Caco-2 (cell line): ENCODE measurements at places on chromosomes 12 and 14. TPM values are rescaled to one million over a fixed set of nuclear protein-coding genes. Genes with fewer than 3 reads are reported as not detected.
A peak's percentile ranks its signal among the peaks of the same experiment; 100 is the strongest.

- DNase-seq: no peak
Measured at GRCh38 chr12:29566441-29566840, 69.0 kb upstream of the OVCH1 start.

GRCh38 chr12:52389313-52390207 is 4.1 kb upstream of the KRT84 start:
- no peak for DNase-seq

- DNase-seq: no peak
Measured at GRCh38 chr14:101442451-101442850, 118.8 kb upstream of the DIO3 start.

DNA sequence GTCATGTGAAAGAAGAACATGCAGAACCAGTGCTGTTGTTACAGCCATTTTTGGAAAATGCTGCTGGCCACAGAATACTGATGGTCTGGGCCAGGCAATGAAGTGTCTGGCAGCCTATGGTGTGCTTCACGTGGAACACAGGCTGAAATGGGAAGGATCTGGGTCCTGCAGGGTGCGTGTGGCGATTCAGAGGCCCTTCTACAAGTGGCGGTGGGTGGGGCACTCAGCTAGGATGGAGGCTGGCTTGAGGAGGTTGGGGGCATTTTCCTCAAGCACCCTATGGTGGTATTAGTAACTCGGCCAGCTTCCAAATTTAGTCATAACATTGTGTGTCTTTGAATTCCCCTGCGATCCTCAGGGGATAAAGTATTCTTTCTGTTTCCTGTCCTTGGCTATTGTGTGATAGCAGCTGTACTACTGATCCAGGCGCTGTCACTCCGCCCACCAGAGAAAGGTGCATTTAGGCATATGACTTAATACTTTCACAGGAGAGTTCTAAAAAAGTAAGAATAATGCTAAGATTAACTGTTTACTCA is 9.2 kb upstream of the RAD52 start:
- DNase-seq: no peak

GRCh38 chr12:114687802-114688201 is 3.8 kb upstream of the TBX3 start:
- no peak for DNase-seq

- DNase-seq: peak; percentile 76
Measured at GRCh38 chr12:5965950-5966383, 20.9 kb upstream of the ANO2 start.

- no peak for DNase-seq
Measured at GRCh38 chr14:60169722-60170121, 4.5 kb upstream of the DHRS7 start.

The GNS gene
- total RNA-seq: 62.9 and 75.1 TPM in 2 replicates

The SERPINA10 gene
- 5.6 and 7.3 TPM in 2 replicates for total RNA-seq

GRCh38 chr14:86944434-86944833 is 1048.5 kb downstream of the GALC start:
- no peak for DNase-seq

DNA sequence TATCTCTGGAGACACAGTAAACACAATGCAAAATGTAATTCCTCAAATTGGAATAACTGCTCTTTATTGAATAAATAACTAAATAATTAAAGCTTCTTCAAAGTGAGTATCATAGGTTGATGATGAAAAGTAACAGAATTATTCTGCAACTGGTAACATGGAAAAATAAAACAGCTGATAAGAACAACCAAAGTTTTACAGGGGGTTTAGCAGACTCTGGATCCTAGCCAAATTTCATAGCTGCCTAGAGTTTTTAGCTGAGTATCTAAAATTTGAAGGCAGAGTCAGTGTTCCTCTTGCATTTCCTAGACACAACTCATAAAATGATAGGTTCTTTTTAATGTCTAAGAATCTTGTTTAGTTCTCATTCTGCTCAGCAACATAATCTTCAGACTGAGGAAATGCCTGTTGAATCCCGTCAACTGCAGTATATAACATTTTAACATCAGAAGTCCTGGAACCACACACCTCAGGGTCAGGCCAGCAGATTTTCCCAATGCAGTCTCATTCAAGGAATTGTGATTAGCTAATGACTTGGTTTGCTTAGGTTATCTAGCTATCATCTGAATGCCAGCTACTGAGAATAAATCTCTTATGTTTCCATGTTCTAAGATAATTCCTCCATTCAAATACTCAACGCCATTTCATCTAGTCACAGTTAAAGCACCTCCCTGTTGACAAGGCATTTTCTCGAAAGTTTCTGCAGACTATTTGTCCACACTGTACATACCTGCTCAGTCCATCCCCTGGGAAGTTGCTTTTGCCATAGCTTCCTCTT is 411.6 kb downstream of the BCAT1 start:
- DNase-seq: no peak

DNA sequence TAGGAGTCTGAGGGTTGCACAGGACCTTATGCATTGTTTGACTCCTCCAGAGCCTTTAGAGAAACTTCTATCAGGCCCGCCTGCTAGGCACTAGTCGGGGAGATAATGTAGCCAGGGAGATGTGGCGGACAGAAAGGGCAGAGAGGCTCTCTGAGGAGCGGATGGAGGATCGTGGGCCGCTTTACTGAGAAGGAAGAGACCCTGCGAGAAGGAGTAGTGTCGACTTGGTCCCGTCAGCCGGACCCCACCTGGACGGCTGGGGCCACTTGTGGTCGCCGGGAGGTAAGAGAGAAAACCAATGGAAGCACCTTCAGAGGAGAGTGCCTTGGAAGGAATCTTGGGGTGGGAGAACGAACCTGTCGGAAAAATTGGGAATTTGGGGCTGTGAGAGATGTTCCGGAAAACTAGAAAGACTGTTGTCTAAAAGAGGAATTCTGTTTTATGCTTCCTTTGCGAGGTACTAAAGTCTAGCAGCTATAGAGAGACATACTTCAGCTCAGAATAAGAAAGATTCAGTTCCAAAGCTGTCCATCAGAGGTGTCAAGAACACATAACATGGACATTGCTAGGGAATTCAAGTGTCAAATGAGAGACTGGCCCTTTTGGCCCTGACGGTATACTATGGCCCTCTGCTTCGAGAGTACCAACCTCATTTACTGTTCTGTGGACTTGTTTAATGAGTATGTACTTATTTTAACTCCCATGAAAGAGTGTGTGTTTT is 660 bp upstream of the MCRS1 start:
- peak; percentile 29 for DNase-seq

GRCh38 chr14:95681153-95681552 is 5.1 kb upstream of the TCL1B start:
- no peak for DNase-seq

The RFLNA gene
- 15.4 and 21.1 TPM in 2 replicates for total RNA-seq

DNA sequence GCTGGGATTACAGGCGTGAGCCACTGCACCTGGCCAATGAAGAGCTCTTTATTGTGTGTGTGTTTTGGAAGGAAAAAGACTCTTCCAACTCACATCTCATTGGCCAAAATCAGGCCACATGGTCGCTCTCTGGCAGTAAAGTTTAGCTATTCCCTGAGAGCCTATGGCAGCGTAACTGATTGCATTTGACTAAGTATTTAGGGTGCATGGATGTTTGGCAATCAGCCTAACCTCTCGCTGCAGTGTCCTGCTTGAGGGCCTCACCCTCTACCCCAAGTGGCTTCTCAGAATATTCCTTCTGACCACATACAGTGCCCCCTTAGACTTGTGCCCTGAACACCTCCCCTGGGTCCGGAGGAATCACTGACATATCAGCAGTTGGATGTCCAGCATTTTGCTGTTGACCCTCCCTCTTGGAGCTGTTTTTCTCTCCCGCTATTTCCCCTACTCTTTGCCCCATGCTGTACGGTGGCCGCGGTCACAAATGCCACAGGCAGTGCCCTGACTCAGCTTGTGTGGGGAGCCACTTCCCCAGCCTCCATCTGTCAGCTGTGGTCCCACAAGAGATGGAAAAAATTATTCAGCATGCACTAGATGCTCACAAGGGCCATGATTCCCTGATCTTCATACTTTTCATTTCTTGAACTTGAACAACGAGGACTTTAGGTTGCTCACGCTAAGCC is 9.5 kb downstream of the PHETA1 start:
- no peak for DNase-seq

DNA sequence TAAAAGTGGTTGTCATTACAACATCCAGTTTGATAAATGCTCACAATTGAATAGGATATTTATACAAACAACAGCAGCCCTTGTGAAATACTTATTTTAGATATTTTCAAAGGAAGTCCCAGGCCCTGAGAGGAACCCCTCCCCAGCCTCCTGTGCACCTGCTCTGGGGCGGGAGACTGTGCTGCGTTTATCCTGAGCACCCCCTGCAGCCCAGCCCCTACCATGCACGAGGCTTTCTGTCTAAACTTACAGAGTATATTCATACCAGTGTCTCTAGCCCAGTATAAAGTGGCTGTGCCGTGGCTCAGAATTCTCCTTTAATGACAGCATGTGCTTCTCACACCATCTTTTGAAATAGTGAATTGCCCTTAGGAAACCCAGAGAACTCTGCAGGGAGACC is 1084.3 kb downstream of the TMEM121 start:
- no peak for DNase-seq

DNA sequence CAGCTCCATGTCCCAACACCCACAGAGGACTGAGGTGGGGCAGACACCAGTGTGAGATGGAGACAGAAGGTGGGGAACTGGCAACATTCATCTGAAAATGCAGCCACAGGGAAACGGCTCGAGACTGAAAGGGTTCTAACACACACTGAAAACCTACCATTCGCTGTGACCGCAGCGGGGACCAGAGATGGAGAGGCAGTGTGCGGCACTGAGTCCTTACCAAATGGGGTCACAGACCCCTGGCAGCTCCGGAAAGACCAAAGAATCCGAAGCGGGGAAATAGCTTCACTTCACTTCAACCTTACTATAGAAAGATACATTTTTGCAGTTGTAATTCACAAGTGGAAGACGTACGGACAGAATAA is 9.6 kb downstream of the BAG5 start:
- DNase-seq: no peak

GRCh38 chr14:64880221-64881121 is 764 bp upstream of the SPTB start:
- DNase-seq: peak; percentile 70

GRCh38 chr14:90518069-90518940 is 121.5 kb downstream of the CALM1 start:
- DNase-seq: no peak

- DNase-seq: no peak
Measured at GRCh38 chr12:106894774-106895173, 60.9 kb upstream of the TMEM263 start.

GRCh38 chr14:64752909-64753308 is 48.7 kb downstream of the PLEKHG3 start:
- no peak for DNase-seq

The ADSS1 gene
- total RNA-seq: 1.6 and 3.2 TPM in 2 replicates

The CMTM5 gene
- total RNA-seq: not detected in 2 replicates

DNA sequence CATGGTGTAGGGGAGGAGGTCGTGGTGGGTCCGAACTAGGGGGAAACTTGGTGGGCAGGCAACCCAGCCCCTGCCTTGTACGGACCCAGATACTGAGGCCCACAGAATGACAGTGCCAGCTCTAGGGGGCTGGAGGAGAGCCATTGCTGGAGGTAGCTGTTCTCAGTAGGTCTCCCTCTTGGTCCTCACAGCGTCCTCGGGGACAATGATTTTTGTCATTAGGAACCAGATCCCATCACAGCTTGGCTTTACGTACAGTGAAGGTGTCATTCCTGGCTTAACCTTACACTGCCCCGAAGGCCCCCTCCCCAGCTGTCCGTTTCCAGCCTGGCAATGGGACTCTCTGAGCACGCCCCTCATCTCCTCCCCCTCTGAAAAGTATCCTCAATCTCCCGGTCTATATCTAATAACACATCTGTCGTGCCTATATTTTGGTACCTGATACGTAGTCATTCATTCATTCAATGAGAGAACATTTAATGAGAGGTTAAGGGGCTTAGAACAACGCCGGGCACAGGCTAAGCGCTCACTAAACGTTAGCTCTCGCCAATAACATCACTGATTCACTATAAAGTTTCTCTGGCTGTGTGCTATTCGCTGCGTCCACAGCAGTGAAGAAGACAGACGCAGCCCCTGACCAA is 597 bp upstream of the DYNC1H1 start:
- DNase-seq: peak; percentile 18

DNA sequence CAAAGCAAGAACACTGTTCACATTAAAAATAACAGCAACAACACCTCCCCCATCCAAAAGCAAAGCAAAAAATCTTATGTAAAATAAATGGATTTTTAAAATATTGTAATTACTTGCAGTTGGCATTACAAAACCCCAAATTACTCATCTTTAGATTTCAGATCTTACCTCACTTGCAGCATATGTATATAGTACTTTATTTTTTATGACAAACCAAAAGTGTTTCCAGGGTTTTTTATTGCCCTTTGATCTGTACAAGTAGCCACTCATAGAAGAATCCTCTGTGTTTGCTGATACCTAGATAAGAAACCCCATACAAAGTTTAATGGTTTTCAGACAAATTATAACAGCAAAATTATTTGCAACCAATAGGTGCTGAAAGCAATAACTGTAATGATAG is 12.2 kb upstream of the NR2C1 start:
- no peak for DNase-seq

- DNase-seq: no peak
Measured at GRCh38 chr12:8455727-8456360, at the start of gene CLEC6A. Gene CLEC6A, plus strand, starts transcription at chr12:8455962. Its CDS starts 150 bp downstream, at chr12:8456112.

The ADIPOR2 gene
- total RNA-seq: 119 and 125 TPM in 2 replicates
